ENCODE measurements at places on chromosomes 2 and 18.

DNA sequence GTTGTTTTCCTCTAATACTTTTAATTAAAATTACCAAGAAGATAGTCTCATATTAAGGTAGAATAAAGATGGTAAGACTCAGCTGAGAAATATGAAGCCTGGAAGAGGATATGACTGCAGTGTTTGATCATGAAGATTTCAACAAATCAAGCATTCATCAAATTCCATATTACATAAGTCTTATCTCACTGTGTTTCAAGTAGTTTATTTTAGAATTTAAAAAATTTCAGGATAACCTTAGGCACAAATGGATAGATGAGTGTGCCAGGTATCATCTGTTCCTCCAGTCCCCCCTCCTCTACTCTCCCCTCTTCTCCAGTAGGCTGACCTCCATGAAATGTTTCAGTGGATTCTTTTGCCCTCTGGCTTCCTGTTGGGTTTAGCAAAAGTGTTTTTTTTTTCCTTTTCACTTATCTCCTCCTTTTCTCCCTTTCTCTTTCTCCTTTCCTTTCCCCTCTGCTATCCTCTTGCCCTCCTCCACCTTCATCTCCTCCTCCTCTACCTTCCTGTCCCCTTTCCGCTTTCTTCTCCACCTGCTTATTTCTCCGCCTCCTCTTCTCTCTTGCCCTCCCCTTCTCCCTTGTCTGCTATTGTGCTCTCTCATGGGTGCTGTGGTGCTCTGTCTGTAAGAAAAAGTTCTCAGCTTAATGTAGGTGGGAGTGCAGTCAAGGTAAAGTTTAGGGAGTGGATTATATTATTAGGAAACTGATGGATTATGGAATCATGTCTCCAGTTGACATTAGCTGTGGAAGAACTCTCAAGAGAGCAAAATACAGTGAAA is 72.8 kb downstream of the ABI2 start:
- no peak for DNase-seq

- DNase-seq, result no peak
Measured at GRCh38 chr2:160365716-160366367, 127.8 kb downstream of the RBMS1 start.

DNA sequence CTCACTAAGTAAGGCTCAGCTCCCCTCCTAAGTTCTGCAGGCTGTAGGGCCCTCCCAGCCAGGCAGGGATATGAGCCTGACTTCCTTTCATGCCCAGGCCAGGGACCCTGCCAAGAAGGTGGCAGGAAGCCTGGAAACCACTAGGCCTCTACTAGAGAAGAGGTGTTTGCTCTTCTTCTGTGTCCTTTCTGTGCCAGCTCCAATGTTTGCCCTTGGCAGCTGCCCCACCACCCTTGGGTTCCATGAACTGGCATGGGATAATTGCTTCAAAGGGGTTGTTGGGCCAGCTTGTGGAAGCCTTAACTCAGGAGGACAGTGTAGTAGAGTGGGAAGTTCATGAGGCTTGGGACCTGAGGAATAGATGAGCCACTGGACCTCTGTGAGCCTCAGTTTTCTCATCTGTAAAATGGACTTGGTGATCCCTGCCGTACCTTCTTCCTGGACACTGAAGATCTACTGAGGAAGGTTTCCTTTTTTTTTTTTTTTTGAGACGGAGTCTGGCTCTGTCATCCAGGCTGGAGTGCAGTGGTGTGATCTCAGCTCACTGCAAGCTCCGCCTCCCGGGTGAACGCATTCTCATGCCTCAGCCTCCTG is 3.9 kb downstream of the SLC35F6 start:
- DNase-seq, result no peak

- no peak for DNase-seq
Measured at GRCh38 chr2:211396815-211397214, 840.4 kb downstream of the CPS1 start.

- no peak for DNase-seq
Measured at GRCh38 chr18:46481048-46481846, 175.8 kb downstream of the LOXHD1 start.

- DNase-seq, result no peak
Measured at GRCh38 chr2:43482961-43483360, 112.9 kb downstream of the THADA start.

Measured in H1 (cell line).